ENCODE measurements at places on chromosomes 4 and X. TPM values are rescaled to one million over a fixed set of nuclear protein-coding genes. Genes with fewer than 3 reads are reported as not detected.

The FGFR3 gene
- 0.29 TPM for total RNA-seq

The AKAP14 gene
- total RNA-seq: not detected

The TXK gene
- total RNA-seq: not detected

The ARHGAP6 gene
- 20.5 TPM for total RNA-seq

DNA sequence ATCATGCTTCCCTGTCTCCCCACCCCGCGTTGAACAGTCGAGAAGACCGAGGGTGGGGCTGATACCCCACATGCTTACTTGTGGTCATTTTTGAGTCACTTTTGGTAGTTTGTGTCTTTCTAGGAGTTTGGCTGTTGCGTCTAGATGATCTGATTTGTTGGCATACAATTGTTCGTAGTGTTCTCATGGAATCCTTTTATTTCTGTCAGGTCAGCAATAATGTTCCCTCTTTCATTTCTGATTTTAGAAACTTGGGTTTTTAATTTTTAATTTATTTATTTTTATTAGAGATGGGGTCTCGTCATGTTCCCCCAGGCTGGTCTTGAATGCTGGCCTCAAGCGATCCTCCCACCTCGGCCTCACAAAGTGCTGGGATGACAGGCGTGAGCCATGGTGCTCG is 30.9 kb downstream of the SH3TC1 start:
- H3K27me3 ChIP-seq: no peaks in the 10 kb centered on the region
- no peak overlapping the region for H3K4me3 ChIP-seq
- no peak for DNase-seq
- no peaks in the 10 kb centered on the region for H3K36me3 ChIP-seq
- no peak overlapping the region for H3K27ac ChIP-seq

GRCh38 chrX:13283950-13284546 is 35.8 kb downstream of the ATXN3L start:
- peak overlapping the region; percentile 59 for H3K27ac ChIP-seq
- DNase-seq: peak; percentile 36
- no peaks in the 10 kb centered on the region for H3K36me3 ChIP-seq
- H3K27me3 ChIP-seq: no peaks in the 10 kb centered on the region
- H3K4me3 ChIP-seq: no peak overlapping the region

GRCh38 chr4:10521424-10521823 is 64.2 kb upstream of the ZNF518B start:
- no peak for DNase-seq
- H3K4me1 ChIP-seq: no peaks in the 10 kb centered on the region
- no peak overlapping the region for H3K27ac ChIP-seq
- no peaks in the 10 kb centered on the region for H3K36me3 ChIP-seq

GRCh38 chr4:146041139-146042004 is 102.7 kb upstream of the ZNF827 start:
- H3K4me3 ChIP-seq: no peak overlapping the region
- H3K4me1 ChIP-seq: no peaks in the 10 kb centered on the region
- no peaks in the 10 kb centered on the region for H3K27me3 ChIP-seq
- no peaks in the 10 kb centered on the region for H3K36me3 ChIP-seq

DNA sequence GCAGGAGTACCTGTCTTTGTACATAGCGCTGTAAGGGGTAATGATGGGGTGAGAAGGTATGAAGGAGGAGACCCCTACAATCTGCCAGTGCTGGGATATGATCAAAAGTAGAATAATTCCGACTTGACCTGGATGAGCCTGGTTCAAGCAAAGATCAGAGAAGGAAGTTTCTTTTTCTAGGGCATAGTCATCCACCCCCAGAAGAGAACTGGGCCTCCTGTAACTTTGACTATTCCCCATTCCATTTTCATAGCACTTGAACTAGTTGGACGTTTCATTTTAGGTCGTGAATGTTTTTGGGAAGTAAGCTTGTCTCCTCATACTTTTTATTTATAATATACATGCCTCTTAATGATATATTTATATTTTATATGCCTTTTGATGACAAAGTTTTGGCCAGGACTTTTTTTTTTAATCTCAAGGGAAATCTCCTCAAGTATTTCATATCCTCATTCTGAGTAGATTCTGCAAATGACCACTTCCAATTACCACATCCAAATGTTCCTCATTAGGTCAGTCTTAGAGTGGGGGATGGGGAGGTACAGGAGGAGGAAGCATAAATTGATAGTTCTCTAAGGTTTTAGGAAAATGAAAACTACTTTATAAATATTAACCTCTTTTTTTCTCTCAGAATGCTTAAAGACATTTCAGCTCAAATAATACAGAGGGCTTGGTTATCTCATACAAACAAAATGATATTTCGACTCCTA is 3.5 kb downstream of the CXorf58 start:
- no peak for DNase-seq
- H3K27ac ChIP-seq: no peak overlapping the region
- H3K4me1 ChIP-seq: no peaks in the 10 kb centered on the region
- no peaks in the 10 kb centered on the region for H3K27me3 ChIP-seq
- H3K36me3 ChIP-seq: no peaks in the 10 kb centered on the region
- no peak overlapping the region for H3K4me3 ChIP-seq

DNA sequence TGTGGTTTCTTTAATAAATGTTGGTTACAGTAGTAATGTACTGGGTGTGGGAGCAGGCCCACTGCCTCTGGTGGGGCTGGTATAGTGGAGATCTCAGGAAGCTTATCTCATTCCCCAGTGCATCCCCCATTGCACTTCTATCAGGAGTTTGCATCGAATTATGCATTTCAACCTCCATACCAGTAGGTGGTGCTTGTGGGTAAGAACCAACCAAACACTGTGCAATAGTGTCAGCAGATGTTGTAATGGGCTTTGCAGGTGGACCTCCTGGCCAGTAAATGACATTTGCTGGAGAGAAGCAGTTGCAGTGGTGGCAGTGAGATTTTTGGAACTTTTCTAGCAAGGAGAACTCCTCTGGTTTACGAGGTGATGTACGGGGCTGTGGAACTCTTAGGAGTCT is 150.6 kb downstream of the POU3F4 start:
- no peak overlapping the region for H3K4me3 ChIP-seq
- DNase-seq: no peak
- H3K27me3 ChIP-seq: no peaks in the 10 kb centered on the region

DNA sequence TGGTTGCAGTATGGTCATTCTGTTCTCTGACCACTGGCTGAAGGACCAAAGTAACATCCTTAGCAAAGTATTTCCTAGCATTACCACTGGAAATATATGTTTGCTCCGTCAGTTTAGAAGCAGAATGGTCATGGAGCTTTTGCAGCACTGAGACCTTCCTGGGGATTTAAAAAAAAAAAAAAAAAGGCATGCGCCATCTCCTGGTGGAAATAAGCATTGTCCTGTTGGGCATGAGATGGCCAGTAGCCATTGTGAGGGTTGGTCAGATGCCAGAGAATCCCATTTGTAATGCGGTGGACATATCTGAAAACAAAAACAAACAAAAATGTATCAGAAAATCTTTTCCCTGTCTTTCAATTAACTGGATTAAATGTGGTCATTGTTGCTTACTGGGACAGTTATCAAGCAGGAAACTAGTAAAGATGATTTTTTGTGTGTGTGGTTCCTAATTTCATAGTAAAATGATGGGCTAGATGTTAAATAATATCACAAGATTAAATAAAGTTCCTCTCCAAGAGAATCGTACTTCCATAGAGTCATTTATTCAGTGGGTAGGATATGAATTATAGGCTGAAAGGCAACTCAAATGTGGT is 139.6 kb downstream of the SOWAHB start:
- no peaks in the 10 kb centered on the region for H3K27me3 ChIP-seq
- no peaks in the 10 kb centered on the region for H3K4me1 ChIP-seq
- no peak overlapping the region for H3K4me3 ChIP-seq
- no peak for DNase-seq
- H3K36me3 ChIP-seq: no peaks in the 10 kb centered on the region
- H3K27ac ChIP-seq: no peak overlapping the region

GRCh38 chrX:2546496-2546895 is 45.7 kb upstream of the DHRSX start:
- H3K27me3 ChIP-seq: no peaks in the 10 kb centered on the region
- H3K4me3 ChIP-seq: no peak overlapping the region
- H3K36me3 ChIP-seq: no peaks in the 10 kb centered on the region
- no peaks in the 10 kb centered on the region for H3K4me1 ChIP-seq

Measured in uterus (tissue), 4 donors.